ENCODE measurements at places on chromosomes 3 and 15.

DNA sequence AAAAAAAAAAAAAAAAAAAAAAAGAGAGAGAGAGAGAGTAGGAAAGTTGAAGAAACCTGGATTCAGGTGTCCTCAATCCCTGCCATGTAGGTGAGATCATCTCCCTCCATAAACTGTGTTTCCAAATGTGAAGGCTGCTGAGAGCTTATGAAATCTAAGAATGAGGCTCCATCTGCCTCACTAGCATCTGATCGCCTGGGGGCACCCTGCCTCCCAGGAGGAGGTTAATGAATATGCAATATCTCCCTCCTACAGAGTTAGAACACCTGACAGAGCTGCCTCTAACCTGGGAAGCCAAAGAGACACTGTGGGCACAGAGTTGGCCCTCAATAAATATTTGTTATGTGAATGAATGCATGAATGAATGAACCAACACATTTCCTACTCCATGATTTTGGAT, 23.8 kb upstream of the ZNF148 start:
- no peak for DNase-seq

- no peak for DNase-seq
Measured at GRCh38 chr3:16430717-16431630, 82.5 kb downstream of the RFTN1 start.

DNA sequence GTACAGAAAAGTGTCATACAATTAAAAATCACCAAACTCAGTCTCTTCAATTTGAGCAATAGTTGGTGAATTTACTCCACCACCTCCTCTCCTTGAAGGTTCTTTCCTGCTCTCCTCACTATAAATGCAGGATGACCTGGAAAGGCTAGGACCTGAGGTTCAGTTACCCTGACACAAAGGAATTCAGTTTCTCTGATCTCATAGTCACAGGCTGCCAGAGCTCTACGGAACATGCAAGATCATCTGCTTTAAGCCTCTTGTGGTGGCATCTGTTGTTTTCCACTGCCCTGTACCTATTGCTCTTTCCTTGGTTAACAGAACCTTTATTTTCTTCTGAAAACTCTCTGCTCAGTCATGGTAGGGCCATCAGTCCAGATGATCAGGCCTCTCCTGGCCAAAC, 4.9 kb upstream of the TP63 start:
- no peak for DNase-seq

GRCh38 chr3:172104471-172105072, 65.2 kb downstream of the FNDC3B start:
- DNase-seq = no peak

DNA sequence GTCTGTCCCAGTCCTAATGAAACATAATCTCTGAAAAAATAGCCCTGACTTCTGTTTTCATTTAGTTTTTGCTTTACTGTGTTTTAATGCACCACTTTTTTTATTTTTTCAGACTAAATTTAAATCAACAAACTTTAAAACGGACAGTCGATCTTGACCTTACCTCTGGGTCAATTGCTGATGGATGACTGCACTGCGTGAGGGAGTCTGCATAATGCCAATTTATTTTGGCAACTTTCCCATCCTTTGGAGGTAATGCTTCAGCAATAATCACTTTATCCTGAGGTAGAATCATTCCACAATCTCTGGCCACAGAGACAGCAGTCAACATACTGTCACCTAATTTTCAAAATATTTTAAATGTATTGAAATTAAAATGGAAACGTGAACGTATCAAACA, 32.5 kb upstream of the GP5 start:
- no peak for DNase-seq

GRCh38 chr15:72680931-72681330, 5.1 kb downstream of the HIGD2B start:
- DNase-seq = no peak

DNA sequence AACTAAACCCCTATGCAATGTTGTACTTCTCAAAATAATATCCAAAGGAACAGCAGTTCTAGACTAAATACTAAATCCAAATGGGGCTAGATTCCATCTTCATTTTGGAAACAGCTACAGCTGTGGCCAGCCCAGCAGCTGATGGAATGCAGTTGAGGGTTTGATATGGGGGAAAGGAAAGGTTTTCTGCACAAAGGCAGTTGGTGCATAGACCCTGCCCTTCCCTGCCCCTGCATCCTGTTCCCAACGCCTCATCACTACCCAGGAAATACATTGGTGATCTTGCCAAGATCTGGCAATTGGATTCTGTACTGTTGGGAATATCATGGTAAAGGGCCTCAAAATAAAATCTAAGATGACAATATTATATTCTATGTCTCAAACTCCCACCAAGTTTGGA, 43.9 kb downstream of the DTWD1 start:
- DNase-seq = no peak

DNA sequence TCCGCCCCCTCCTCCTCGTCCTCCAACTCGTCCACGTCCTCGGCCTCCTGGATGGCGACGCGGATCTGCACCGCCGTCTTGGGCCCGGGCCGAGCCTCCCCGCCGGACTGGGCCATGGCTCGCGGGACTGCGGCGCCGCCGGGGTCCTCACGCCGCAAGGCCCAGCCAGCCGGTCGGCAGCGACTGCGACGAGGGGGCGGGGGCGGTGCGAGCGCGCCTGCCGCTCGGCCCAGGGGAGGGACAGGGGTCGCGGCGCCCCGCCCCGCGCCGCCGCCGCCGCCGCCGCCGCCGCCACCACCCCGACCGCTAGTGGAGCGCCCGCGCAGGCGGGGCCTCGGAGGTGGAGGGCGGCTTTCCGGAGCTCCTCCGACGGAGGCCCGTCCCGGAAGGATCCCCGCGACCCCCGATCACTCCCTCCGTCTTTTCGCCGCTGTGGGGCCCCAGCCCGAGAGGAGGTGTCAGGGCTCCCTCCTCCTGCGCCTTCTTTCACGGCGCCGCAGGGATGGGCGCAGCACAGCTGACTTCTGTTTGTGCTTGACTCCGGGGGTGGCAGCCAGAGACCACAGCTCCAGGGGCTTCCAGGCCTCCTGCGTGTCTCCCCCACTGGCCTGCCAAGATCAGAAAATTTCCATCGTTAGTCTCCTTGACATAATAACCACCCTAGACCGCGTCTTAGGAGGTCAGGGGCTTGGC, at the start of gene LARP6:
Gene LARP6, minus strand, starts transcription at position 185 of the 693 bp plus-strand sequence. Its CDS starts 69 bp downstream, at position 116.
- DNase-seq = no peak

DNA sequence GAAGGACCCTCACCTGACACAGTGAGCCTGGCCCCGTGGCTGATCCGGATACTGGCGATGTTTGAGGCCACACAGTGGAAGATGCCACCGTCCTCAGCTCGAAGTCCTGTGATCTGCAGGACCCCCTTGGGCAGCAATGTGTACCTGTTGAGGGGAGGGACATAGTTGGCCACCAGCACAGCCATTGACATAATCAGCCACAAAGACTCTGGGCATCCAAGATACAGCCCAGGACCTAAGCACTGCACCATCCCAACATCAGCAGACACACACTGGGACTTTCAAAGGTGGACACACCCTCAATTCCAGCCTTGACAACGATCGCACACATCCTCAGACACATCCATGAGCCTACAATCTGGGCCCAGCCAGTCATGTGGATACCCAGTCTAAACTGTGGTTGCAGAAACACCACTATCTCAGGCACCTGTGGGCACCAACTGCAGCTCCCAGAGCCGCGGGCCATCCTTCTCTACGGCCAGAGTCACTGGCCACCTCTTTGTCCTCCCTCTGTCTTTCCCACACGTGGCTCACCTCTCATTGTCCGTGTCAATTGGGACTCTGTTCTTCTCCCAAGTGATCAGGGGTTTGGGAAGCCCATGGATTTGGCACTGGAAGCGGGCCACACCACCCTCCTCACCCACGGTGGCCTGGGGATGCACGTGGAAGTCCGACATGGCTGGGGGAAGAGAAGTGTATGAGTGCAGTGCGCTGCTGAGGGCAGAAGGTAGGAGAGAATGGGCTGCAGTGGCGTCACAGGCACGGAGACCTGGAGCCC, 31.0 kb downstream of the RNU5B-1 start:
- no peak for DNase-seq

All from T-helper 17 cell (primary cell).